ENCODE measurements at places on chromosomes 5 and 9.
A peak's percentile ranks its signal among the peaks of the same experiment; 100 is the strongest.

DNA sequence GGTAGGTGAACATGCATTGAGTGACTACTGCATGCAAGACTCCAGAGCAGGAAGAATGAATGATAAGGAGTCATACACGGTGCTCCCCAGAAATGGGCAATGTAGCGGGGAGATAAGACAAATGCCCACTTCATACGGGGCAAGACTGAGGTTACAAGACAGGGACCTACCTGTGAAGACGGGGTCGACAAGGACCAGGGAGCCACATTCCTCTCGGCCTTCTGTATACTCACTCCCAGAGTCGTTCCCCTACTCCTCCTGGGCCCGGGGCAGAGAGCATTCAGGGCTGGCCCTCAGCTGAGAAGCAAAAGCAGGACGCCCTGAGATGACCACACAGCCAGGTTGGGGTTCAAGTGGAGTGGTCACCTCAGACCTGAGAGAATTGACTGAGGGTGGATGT is 26.7 kb downstream of the PITX1 start:
- H3K36me3 ChIP-seq = no peaks in the 10 kb centered on the region
- no peak for DNase-seq
- no peaks in the 10 kb centered on the region for H3K27me3 ChIP-seq
- no peak overlapping the region for H3K4me3 ChIP-seq
- H3K4me1 ChIP-seq = no peaks in the 10 kb centered on the region

DNA sequence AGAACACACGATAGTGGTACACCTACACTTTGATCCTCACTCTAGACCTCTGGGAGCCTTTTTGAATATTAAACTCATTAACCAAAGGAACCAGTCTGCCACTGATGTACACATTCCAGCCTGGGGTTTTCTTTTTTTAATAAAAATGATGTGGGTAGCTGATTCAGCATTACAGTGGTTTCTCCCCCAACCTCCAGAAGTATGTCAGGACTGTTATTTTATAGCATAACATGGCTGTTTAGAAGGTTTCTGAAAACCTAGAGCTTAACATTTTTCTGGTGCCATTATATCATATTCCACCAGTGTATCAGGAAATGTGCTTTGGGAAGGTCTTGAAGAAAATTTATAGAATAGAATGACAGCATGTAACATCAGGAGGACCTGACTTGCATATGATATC is 540.9 kb upstream of the WWC1 start:
- no peak overlapping the region for H3K27ac ChIP-seq
- no peaks in the 10 kb centered on the region for H3K27me3 ChIP-seq
- H3K4me3 ChIP-seq = no peak overlapping the region
- H3K36me3 ChIP-seq = no peaks in the 10 kb centered on the region
- no peak for DNase-seq

DNA sequence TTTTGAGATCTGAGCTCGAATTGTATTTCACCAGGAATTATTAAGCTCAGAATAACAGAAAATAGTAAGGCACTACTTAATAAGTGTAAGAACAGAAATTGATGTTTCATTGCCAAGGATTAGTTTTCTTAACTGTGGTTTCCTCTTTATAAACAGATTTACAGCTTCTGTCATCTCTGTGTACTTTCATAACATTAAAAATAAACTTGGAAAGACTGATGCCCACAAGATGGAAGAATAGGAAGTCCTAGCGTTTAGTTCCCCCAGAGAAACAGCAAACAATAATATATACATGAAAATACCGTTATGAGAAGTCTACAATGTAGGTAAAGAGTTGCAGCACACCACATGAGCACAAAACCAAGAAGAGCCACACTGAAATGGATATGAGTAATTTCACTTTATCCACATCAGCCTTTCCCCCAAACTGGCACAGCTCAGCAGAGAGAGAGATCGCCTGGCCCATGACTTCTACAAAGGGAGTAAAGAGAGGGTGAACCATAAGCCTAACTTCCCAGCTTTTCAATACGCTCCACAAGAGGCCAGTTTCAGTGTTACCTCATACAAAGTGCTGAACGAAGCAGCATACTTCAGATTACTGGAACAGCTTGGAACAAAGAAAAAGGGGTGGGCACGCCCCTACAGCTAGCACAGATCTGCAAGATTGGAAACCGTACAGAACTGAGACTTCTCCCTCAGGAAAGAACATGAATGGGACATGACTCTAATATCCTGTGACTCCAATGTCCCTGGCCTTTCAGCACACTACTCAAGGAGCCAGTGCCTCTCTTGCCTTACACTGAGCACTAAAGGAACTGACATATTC is 75.4 kb downstream of the EMB start:
- peaks cover 6% of the 10 kb centered on the region for H3K36me3 ChIP-seq
- DNase-seq = no peak
- no peaks in the 10 kb centered on the region for H3K27me3 ChIP-seq
- no peak overlapping the region for H3K4me3 ChIP-seq
- H3K4me1 ChIP-seq = peaks cover 34% of the 10 kb centered on the region

GRCh38 chr5:110055302-110055701 is 365.6 kb downstream of the MAN2A1 start:
- H3K4me3 ChIP-seq = no peak overlapping the region
- peaks cover 33% of the 10 kb centered on the region for H3K4me1 ChIP-seq
- H3K27me3 ChIP-seq = no peaks in the 10 kb centered on the region
- DNase-seq = no peak

GRCh38 chr5:21254161-21254560 is 1266.2 kb upstream of the CDH18 start:
- H3K4me3 ChIP-seq = no peak overlapping the region
- H3K36me3 ChIP-seq = no peaks in the 10 kb centered on the region
- no peaks in the 10 kb centered on the region for H3K27me3 ChIP-seq
- H3K4me1 ChIP-seq = no peaks in the 10 kb centered on the region
- DNase-seq = no peak
- no peak overlapping the region for H3K27ac ChIP-seq

GRCh38 chr9:128992995-128993394 is 35.1 kb downstream of the SH3GLB2 start:
- H3K27ac ChIP-seq = no peak overlapping the region
- no peaks in the 10 kb centered on the region for H3K4me1 ChIP-seq
- no peaks in the 10 kb centered on the region for H3K27me3 ChIP-seq
- no peak overlapping the region for H3K4me3 ChIP-seq

DNA sequence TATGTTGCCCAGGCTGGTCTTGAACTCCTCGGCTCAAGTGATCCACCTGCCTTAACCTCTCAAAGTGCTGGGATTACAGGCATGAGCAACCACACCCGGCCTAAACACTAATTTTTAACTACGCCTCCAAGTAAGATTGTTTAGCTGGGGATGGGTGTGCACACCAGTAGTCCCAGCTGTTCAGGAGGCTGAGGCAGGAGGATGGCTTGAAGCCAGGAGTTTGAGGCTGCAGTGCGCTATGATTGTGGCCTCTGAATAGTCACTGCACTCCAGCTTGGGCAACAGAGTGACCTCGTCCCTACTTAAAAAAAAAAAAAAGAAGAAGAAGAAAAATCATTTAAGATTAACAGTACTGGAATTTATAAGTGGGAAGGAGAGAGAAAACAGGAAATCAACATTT is 90.8 kb upstream of the NR5A1 start:
- no peaks in the 10 kb centered on the region for H3K36me3 ChIP-seq
- no peak for DNase-seq
- no peaks in the 10 kb centered on the region for H3K4me1 ChIP-seq
- no peaks in the 10 kb centered on the region for H3K27me3 ChIP-seq

DNA sequence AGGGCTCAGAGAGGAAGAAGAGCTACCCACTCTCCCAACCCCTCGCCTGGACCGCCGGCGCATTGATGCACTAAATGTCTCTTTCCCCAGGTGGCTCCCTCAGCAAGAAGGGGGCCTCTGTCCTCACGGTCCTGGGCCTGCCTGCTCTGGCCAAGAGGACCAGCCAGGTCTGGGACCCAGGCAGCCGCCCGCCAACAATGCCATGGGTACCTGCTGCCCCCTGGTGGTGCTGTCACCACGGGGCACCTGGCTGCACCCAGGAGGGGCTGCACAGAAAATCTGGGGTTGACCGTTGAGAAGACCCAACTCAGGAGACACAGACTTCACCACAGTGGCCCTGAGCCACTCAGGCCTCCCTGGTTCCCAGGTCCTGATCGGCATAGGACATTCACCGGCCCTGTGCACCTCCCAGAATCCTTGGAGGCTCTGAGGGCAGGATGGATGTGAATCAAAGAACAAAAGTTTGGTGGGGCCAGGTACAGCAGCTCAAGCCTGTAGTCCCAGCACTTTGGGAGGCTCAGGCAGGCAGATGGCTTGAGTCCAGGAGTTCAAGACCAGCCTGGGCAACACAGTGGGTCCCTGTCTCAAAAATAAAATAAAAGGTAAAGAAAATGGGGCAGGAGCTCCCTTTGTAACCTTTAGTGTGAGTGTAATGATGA is 2.4 kb upstream of the VAV2 start:
- no peak overlapping the region for H3K27ac ChIP-seq
- H3K27me3 ChIP-seq = no peaks in the 10 kb centered on the region
- no peak overlapping the region for H3K4me3 ChIP-seq
- H3K4me1 ChIP-seq = no peaks in the 10 kb centered on the region
- H3K36me3 ChIP-seq = no peaks in the 10 kb centered on the region
- DNase-seq = peak; percentile 46

DNA sequence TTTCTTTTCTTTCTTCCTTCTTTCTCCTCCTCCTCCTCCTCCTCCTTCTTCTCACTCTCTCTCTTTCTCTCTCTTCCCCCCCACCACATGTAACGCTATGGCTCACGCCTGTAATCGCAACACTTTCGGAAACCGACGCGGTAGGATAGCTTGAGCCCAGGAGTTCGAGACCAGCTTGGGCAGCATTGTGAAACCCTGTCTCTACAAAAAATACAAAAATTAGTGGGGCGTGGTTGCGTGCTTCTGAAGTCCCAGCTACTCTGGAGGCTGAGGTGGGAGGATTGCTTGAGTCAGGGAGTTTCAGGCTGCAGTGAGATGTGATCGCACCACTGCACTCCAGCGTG is 736 bp upstream of the GLDC start:
- H3K4me1 ChIP-seq = no peaks in the 10 kb centered on the region
- no peak for DNase-seq
- no peak overlapping the region for H3K27ac ChIP-seq
- H3K4me3 ChIP-seq = no peak overlapping the region

GRCh38 chr9:35102465-35102768 is 514 bp downstream of the STOML2 start:
- H3K4me3 ChIP-seq = peak overlapping the region; percentile 63
- H3K27me3 ChIP-seq = no peaks in the 10 kb centered on the region
- peaks cover 21% of the 10 kb centered on the region for H3K36me3 ChIP-seq
- peak overlapping the region; percentile 95 for H3K27ac ChIP-seq
- DNase-seq = no peak

- no peak overlapping the region for H3K4me3 ChIP-seq
- H3K27ac ChIP-seq = no peak overlapping the region
- H3K4me1 ChIP-seq = no peaks in the 10 kb centered on the region
- no peaks in the 10 kb centered on the region for H3K27me3 ChIP-seq
- no peak for DNase-seq
These were observed 243.8 kb upstream of the PUM3 start for GRCh38 chr9:3087697-3088096.

DNA sequence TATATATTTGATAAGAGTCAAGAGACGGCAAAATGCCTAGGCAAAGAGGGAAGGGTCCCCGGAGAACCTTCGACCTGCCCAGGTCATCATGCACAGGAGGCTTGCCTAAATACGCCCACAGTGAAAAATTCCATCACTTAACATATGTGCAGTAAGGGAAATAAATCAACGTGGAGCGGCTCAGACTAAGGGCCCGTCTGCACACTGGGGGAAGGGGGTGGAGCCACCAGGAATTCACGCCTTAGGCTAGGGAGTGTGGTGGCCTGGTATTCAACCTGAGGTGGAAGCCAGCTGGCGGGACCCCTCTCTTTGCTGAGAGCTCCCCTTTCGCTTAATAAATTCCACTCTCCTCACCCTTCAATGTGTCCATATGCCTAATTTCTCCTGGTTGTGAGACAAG is 8.3 kb downstream of the PTBP3 start:
- no peak overlapping the region for H3K27ac ChIP-seq
- H3K4me3 ChIP-seq = no peak overlapping the region
- H3K36me3 ChIP-seq = peaks cover 7% of the 10 kb centered on the region
- DNase-seq = no peak
- peaks cover 14% of the 10 kb centered on the region for H3K4me1 ChIP-seq

DNA sequence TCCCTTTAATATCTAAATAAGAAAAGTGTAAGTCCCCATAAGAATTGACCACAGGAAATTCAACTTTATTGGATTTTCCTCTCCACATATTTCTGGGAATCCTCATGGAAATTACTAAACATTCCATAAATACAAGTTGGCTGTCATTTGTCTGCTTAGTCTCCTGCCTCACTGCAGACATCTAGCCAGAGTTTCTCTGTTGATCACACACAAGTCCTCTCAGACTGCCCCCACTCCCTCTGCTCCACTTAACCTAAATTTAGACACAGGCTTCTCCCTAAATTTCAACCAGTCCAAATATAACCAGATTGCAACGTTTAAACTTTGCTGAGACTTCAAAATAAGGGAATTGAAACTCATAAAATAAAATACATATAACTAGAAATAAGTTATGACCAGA is 982.1 kb downstream of the DTWD2 start:
- no peak for DNase-seq
- no peak overlapping the region for H3K4me3 ChIP-seq
- no peaks in the 10 kb centered on the region for H3K36me3 ChIP-seq
- no peaks in the 10 kb centered on the region for H3K4me1 ChIP-seq
- no peak overlapping the region for H3K27ac ChIP-seq
- no peaks in the 10 kb centered on the region for H3K27me3 ChIP-seq

DNA sequence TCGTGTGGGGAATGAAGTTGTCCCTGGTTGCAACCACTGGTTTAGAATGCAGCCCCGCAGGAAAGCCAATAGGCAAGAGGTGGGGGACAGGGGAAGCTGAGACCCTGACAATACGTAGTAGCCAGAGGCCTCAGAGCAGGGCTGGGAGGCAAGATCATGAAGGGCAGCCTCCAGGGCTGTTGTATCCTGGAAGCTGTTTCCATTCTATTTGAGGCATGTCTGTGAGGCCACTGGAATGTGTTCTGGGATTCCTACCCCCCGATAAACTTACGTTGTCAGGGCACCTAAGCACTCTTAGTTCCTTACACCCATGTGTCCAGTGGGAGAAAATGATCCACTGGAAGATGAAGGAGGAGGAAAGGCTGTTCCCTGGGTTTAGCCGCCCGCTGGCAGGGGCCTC is 177.3 kb downstream of the CFAP90 start:
- H3K27ac ChIP-seq = no peak overlapping the region
- no peaks in the 10 kb centered on the region for H3K36me3 ChIP-seq
- H3K27me3 ChIP-seq = no peaks in the 10 kb centered on the region
- no peak for DNase-seq
- no peaks in the 10 kb centered on the region for H3K4me1 ChIP-seq
- H3K4me3 ChIP-seq = no peak overlapping the region

DNA sequence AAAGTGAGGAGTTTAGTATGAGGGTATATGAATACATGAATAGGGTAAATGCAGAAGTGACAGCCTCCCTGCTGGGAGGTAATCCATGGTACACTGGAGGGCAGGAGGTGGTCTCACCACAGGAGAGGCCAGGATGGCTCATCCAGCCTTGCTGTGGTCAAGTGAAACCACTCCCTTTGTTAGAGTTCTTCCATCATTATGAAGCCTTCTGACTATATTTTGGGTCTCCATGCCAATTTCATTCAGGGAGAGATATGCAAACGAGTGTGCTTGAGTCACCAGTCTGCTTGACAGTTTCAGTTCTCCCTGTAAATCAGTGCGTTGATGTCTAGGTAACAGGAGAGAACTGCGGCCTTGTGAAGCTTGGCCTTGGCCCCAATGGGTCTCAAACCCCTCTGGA is 16.4 kb downstream of the PPP3R2 start:
- no peak for DNase-seq
- no peaks in the 10 kb centered on the region for H3K27me3 ChIP-seq
- no peak overlapping the region for H3K4me3 ChIP-seq
- H3K4me1 ChIP-seq = no peaks in the 10 kb centered on the region
- no peak overlapping the region for H3K27ac ChIP-seq
- H3K36me3 ChIP-seq = no peaks in the 10 kb centered on the region

All from DND-41 (cell line).